ENCODE measurements at places on chromosomes 2 and 18.
A peak's percentile ranks its signal among the peaks of the same experiment; 100 is the strongest.

GRCh38 chr2:104049438-104049837 is 804.5 kb upstream of the POU3F3 start:
- DNase-seq: no peak

GRCh38 chr18:29711932-29712331 is 1330.6 kb downstream of the DSC3 start:
- no peak for DNase-seq

DNA sequence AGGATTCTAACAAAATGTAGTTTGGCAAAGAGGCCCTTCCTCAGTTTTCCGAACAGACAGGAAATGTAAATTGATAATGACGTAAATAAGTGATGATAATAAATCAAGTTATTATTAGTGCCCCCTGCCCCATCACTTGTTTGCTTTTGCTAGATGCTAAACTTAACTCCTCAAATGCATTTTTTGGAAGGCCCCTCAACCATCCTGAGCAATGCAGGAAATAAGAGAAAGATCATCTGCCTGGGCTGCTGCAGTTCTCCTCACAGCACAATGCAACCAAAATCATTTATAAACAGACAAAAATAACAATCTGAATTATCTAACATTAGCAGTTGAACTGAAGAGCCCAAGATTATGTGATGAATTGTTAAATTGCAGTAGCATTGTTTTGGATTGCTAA is 62.6 kb upstream of the PSMD14 start:
- DNase-seq: no peak

GRCh38 chr2:218898109-218898878 is 17.6 kb downstream of the WNT10A start:
- DNase-seq: peak; percentile 19

DNA sequence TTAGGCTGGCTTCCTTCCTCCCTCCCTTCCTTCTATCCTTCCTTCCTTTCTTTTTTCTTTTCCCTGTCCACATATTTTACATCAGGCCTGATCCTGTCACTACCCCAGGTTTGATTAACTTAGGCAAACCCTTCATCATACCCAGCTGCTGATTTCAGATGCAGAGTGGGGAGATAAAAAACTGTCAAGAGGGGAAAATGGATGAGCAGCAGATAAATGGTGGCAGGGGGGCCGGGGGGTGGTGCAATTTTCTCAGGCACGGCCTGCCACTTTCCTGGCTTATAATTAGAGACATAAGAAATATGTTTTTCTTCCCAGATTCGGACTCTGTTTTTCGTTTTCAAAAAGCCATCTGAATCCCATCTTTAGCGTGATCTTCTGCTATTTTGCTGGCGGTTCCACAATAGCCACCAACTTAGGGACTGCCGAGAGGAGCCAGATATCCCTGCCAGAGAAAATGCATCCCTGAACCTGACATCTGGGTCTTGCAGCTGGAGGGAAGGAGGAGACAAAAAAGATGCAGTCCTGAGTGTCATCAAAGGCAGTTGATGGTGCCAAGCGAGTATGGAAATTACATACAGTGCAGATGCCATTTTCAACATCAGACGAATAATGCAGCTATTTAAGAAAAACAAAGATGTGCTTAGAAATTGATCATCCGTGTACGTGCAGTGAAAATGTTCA is 49.9 kb downstream of the CXCR4 start:
- no peak for DNase-seq

DNA sequence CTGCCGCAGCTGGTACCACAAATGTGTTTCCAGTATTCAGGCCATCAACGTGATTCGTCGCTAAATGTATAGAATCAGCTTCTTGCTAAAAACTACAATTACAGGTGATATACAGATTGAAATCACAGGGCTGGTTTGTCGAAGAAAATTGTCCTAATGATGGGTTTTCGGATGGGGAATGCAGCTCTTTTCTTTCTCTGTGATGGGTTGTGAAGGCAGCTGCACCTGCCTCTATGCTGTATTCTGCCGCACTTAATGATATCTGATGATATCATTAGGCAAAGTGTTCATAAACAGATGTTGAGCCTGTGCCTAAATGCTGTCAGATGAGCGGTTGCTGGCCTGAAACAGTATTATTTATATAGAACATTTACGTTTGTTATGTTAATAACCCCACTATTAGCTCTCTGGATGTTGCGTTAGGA is 218.1 kb downstream of the ARHGAP15 start:
- DNase-seq: no peak

- no peak for DNase-seq
These were observed 191.9 kb upstream of the CHAC2 start for GRCh38 chr2:53575721-53576124.

- DNase-seq: no peak
These were observed 280.2 kb downstream of the SRBD1 start for GRCh38 chr2:45330637-45331409.

- DNase-seq: no peak
These were observed 742.4 kb downstream of the SATB2 start for GRCh38 chr2:198715302-198715835.

DNA sequence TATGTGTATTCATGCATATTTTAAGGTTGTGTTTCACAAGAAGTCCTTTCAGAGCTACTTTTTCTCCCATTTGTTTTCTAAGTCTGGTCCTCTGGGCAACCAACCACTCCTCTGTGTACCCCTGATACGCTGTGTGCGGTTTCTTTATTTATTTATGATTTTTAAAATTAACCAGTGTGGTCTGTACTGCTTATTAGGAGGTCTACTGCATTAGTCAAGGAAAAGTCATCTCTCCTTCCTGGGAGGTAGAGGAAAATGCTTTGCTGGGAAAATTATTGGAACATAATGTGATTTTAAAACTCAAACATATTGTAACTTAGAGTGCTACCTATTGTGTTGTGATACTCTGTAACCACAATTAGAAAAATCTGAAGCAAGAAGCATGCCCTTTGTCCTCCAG is 1404.3 kb downstream of the SUCLG1 start:
- DNase-seq: no peak

GRCh38 chr2:201182650-201183364 is at the start of gene CASP10:
Gene CASP10, plus strand, starts transcription at chr2:201183141. Its CDS starts 2,637 bp downstream, at chr2:201185778.
- peak; percentile 97 for DNase-seq

DNA sequence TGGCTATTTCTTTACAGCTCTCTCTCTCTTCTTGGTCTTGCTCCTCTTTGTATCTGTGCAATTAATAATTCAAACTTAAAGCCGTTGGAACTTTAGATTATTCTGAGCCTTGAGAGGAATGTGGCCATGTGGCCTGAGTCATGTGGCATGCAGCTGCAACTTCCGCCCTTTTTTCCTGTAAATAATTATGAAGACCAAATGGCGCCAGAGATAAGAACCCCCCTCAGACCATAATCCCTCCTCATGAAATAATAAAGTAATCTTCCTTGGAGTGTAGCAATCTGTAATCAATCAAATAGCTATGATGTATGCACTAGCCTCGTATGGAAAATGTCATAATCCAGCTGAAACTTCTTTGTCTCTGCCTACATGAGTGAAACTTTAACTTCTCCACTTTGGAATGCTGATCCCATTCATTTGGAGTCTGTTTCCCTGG is 13.5 kb upstream of the TWSG1 start:
- no peak for DNase-seq

DNA sequence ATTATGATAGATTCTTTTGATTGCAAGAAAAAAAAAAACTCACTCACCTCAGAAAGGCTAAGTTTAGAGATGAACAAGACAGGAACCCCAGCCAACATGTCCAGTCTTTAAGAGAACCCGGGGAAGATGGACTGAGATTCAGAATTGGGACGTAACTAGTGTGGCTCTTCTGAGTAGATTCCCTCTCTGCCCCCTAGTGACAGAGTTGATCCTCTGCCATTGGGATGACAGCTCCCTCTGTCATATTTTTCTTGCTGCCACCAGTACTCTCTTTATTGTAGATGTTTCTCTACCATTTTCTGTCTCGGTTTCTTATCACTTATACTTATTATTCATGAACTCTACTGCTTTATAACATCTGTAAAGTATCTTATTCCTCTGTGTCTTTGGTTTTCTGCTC is 77.7 kb downstream of the GULP1 start:
- peak; percentile 82 for DNase-seq

- no peak for DNase-seq
These were observed 585.1 kb downstream of the RNF144A start for GRCh38 chr2:7502336-7502735.

DNA sequence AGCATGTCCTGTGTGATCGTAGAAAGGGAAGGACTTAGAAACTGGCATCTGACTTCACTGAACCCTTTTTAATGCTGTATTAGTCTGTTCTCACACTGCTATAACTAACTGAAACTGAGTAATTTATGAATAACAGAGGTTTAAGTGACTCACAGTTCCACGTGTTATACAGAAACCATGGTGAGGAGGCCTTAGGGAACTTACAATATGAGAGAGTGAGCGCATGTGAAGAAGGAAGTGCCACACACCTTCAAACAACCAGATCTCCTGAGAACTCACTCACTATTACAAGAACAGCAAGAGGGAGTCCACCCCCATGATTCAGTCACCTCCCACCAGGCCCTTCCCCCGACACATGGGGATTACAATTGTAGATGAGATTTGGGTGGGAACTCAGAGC is 811.3 kb downstream of the CPS1 start:
- DNase-seq: no peak

DNA sequence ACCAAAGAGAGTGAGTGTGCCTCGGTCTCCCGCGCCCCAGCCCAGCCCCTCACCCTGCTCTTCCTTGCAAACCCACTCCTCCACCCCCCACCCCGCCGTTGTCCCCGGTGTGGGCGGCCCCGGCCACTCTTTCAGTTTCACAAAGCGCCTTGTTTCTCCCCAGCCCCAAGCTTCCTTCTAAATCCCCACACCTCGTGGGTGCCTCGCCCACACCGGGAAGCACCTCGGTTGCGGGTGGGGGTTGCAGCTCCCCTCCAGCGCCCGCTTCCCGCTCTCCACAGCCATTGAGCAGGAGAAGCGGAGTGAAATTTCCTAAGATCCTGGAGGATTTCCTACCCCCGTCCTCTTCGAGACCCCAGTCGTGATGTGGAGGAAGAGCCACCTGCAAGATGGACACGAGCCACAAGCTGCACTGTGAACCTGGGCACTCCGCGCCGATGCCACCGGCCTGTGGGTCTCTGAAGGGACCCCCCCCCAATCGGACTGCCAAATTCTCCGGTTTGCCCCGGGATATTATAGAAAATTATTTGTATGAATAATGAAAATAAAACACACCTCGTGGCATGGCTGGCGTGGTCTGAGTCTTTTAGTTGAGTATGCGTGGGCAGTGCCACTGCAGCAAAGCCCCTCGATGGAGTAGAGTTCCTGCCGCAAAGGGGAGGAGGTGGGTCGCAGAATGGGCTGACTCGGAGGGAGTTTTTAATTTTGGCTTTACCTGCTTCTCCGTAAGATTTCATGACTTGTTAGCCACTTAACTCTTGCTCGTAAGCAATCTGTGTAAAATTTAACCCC is 848 bp downstream of the TMSB10 start:
- DNase-seq: no peak

GRCh38 chr18:63182861-63183260 is 136.7 kb downstream of the BCL2 start:
- no peak for DNase-seq

DNA sequence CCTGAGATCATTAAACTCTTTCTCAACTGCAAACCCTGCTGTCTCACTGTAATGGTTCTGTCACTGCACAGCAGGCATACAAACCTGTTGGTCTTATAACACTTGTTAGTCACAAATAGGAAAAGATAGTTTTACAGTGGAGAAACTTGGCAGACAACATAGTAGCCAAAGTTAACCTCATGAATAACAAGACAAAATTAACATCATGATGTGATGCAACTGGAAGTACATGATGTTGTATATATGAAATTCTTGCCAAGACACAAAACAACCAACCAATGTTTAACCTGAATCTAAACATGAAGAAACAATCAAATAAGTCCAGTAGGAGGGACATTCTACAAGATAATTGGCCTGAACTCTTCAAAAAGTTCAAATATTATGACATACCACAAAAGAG is 189.3 kb downstream of the RNF152 start:
- no peak for DNase-seq

- DNase-seq: no peak
These were observed 199.1 kb downstream of the ZFP36L2 start for GRCh38 chr2:43027097-43027873.

- peak; percentile 66 for DNase-seq
These were observed 22.3 kb upstream of the RHOB start for GRCh38 chr2:20424300-20425290.

GRCh38 chr2:233905945-233906344 is 11.2 kb upstream of the TRPM8 start:
- DNase-seq: no peak

DNA sequence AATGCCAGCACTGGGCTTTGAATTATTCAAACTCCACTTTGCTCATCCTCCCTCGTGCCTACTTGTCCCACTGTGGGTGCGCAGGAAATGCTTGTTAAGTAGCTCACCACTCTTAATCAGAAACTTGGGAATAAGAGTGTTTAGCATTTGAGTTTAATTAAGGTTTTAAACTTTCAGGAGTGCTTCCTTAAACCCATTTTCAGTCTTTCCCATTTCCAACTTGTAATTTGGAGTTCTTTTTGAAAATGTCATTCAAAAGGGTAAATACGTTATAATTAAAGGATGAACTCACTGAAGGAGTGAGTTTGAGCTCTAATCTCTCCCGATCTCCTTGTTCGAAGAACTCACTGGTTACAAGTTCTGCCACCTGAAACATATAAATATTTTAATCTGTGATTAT is 276.6 kb downstream of the AGPS start:
- DNase-seq: no peak

GRCh38 chr2:63827749-63828148 is 13.9 kb upstream of the UGP2 start:
- no peak for DNase-seq

- DNase-seq: no peak
These were observed 38.5 kb downstream of the NTSR2 start for GRCh38 chr2:11631462-11631861.
